ENCODE measurements at places on chromosomes 16 and 17.

DNA sequence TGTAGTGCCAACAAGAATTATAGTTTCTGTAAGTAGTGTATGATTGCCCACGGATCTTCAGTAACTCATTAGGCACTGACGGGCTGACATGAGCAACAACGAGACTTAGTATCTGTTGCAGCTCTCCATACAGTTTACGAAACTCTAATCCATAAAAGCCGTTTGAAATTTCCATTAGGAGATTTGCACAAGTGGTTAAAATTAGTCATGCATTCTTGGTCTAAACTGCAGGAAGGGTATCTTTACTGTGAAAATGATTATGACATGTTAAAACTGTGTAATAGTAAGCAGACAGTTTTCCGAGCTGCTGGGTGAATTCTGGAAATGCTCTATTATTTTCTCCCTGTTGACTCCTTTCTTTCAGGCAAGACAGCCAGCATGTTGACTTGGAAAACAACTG lies 605.0 kb downstream of the WWOX start:
- no peak for DNase-seq

GRCh38 chr16:26981266-26981938 lies 85.3 kb upstream of the C16orf82 start:
- no peak for DNase-seq

GRCh38 chr16:80231888-80232287 lies 308.9 kb upstream of the DYNLRB2 start:
- DNase-seq: no peak

DNA sequence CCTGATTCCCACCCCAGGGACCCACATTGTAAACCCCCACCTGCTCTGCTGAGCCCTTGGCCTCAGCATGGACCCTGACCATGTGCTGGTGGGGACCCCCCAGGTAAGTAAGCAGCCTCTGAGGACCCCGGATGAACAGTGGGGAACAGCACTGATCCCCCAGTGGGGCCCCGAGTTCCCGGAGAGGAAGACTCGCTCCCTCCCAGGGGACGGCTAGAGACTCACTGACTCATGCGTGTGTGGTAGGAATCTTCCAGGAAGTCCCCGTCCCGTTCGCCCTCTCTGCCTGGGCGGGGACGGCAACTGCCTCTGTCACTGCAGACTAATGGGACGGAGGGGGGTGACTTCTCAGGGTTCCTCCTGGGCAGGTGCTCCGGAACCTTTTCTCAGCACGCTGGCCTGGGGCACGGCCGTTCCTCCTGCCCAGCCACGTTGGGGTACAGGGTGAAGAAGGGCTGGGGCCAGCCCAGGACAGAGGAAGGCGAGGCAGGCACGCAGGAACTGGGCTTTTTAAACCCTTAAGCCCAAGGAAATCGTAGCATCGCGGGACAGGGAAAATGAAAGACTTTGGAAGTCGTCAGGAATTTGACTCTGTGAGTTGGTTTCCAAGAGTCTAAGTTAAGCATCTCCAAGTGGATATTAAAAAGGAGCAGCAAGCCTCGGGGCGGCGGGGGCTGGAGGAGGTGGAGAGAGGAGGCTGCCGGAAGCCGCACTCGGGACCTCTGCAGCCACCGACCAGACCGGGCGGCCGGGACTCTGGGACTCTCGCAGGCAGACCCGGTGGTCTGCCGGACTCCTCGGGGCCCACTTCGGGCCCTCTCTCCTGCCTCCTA lies 178.7 kb downstream of the SEC14L1 start:
- DNase-seq: peak; percentile 17

DNA sequence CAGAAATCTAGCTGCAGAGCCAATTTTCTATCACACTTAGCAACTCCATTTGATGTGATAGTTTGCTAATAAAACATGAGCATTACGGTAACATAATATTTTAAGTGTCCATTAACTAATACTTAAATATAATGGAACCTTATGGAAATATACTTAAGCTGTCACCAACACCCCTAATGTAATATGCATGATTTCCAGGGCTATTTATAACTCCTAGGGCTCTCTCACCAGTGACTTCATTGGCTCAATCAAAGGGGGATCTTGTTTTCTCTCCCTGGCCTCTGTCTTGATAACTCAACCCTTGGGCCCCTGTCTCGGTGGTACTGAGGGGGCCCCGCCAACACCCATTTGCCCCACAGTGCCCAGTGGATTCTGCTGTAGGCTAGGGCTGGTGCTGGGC lies 170.4 kb downstream of the SALL1 start:
- DNase-seq: no peak

DNA sequence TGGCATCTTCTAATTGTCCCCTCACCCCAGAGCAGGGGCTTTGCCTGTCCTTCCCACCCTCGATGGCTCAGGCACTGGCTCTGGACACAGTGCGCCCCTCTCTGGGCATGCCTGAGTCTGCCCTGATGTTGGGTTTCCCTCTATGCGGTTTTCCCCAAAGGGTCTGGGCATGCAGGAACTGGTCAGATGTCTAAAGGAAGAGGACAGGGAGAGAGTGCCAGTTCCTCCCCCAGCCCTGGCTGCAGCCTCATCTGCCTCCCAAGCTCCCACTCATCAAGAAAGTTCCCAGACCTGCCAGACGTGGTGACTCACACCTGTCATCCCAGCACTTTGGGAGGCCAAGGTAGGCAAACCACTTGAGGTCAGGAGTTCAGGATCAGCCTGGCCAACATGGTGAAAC lies 41.3 kb upstream of the PABPN1L start:
- no peak for DNase-seq

GRCh38 chr17:76014100-76014924 lies 12.8 kb downstream of the EVPL start:
- DNase-seq: peak; percentile 86

GRCh38 chr16:15897834-15898254 lies 9.4 kb upstream of the CEP20 start:
- DNase-seq: no peak

DNA sequence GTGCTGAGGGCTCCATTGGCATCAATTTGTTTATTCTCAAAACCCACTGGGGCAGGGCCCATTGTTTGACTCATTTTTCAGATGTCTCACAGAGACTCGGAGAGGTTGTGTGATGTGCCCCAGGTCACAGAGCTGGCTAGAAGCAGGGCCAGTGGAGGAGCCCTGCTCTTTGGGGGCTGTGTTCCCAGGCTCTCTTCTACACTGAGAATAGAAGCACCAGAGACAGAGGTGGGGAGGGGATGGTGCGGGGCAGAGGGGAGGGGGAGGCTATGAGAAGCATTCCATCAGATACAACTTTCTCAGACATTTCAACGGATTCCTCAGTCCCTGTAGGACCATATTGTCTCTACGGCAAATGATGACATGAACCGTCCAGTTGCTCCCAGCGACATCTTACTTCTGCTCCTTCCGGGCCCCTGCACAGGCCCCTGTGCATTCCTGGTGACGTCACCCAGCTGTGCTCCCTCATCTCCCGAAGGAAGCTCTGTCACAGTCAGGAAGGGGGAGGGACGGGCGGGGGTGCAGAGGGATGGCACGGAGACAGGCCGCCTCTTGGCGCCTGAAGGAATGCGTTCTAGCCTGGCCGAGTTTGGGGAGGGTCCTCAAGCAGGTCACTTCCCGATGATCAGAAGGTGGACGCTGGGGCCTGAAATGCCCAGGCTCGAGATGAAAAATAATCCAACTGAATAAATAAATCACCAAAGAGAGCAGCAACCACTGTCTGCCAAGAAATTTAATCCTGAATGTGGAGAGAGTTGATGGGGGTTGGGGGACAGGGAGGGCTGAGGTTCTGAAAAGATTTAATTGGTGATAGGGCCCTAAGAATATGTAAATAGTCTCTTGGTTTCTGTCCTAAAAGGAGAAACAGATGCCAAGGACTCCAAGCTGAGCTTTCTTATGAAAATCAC lies 114.1 kb downstream of the NOG start:
- DNase-seq: no peak

DNA sequence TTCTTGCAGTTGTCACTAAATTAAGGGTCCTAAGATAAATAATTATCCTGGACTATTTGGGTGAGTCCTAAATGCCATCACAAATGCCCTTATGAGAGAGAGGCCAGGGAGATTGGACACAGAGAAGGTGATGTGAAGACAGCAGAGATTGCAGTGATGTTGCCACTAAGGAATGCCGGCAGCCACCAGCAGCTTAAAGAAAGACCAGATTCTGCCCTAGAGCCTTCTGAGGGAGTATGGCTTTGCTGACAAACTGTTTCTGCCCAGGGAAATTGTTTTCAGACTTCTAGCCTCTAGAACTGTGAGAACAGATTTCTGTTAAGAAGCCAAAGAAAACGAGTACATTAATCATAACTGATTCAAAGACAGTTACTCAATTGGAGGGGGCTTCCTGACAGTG lies 10.0 kb upstream of the ZNF23 start:
- DNase-seq: no peak

GRCh38 chr17:3474212-3474611 lies 1.6 kb upstream of the ASPA start:
- no peak for DNase-seq

- no peak for DNase-seq
These were observed 17.7 kb upstream of the DOC2B start for GRCh38 chr17:199191-199604.

DNA sequence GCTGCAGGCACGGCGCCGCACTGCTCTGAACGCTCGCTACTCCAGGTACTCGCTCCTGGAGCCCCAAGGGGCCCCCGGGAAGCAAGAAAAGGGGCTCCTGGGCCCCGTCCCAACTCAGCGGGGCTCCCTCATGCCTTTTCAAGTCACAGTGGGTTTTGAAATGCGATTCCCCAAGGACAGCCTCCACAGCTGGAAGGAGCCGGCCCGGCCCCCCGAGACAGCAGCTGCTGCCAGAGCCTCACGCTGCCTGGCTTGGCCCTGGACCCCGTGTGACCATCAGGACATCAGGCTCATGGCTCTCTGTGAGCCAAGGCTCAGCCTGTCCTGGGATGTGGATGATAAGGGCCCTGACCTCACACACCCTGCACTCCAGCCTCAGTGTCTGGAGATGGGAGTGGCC lies 80.6 kb downstream of the LMF1 start:
- peak; percentile 14 for DNase-seq

DNA sequence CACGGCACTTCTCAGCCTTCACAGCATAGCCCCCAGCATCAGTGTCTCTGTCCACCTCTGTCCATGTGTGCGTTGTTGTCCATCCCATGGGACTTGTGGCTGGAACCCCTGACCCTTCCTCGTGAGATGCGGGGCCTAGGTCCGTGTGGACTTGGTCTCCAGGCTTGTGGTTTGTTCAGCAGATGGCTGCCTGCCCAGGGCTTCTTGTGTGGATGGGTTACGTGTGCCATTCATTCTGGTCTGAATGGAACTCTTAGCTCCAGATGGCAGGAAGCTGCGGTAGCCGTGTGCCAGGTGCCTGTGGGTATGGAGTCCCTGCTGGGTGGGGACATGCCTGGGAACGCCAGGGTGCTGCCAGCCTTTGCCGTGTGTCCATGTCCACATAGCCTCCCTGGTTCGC lies 31.7 kb upstream of the NUDT16L1 start:
- DNase-seq: no peak

- no peak for DNase-seq
These were observed 21.2 kb upstream of the SP6 start for GRCh38 chr17:47872019-47872650.

DNA sequence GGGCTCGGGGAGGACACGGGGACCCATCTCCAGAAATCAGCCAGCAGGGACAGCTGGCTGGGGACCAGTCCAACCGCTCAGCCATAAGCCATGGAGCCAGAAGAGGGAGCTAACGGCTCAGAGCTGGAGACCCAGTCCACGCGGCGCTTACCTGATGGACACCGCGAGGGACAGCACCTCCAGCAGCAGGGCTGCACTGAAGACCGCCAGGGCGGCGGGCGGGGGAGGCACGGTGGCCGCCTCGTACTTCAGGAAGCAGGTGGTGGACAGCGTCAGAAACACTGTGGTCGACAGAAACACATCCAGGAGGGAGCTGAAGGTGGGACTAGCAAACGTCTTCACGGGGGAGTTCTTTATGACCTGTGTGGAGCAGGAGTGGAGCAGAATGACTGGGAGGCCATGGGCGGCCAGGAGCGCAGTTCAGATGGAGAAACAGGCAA lies 102.6 kb upstream of the CREBBP start:
- DNase-seq: peak; percentile 80

DNA sequence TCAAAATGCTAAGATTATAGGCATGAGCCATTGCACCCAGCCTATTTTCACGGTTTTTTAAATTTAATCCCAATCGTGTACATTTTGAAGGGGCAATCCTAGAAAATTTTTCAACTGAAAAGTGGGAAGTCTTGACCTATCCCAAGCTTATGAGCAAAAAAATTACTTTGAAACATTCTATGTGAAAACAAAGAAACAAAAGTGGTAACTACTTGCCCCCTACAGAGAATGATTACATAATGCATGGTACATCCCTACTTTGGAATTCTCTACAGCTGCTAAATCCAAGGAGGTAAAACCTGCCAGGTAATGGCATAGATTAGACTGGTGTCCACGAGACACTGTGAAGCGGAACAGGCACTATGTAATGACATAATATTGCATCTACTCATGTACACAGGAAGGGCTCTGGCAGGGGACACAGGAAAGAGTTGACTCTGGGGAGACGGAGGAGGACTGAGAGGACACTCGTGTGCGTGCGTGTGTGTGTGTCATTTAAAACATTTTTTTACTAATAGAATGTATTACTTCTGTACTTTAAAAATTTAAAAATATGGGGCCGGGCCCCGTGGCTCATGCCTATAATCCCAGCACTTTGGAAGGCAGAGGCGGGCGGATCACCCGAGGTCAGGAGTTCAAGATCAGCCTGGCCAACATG lies 15.7 kb downstream of the ASGR2 start:
- DNase-seq: no peak

DNA sequence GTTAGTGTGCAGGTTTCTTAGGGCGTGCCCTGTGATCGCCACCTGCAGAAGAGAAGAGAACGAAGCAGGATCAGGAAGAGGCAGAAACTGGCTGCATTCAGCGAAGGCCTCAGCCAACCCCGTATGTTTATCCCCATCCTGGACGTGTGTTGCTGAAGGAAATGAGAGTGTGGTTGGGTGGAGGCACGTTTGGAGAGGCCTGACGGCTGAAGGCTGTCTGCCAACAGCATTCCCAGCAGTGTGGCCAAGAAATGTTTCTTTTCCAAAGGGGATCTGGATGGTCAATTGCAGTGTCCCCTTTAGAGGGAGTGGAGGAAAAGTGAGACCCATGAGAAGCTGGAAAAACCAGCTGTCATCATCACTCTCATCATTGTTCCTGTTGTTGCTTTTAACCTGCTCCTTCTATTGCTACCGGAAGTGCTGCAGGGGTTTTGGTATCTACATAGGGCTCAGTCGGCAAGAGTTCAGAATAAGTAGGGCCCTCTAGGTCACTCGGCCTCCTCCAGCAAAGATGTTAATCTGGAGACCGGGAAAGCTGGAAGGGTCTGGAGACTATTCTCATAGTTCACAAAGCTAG lies 46.5 kb upstream of the SLC47A1 start:
- no peak for DNase-seq

GRCh38 chr16:13552960-13553257 lies 367.0 kb upstream of the ERCC4 start:
- no peak for DNase-seq
